CD8-positive, alpha-beta memory T cell (primary cell): ENCODE measurements at places on chromosomes 5 and 9. TPM values are rescaled to one million over a fixed set of nuclear protein-coding genes. Genes with fewer than 3 reads are reported as not detected.

The ARL14EPL gene
- not detected for total RNA-seq

The CCDC192 gene
- not detected for total RNA-seq

The CDH9 gene
- total RNA-seq = not detected

The PCDHA10 gene
- not detected for total RNA-seq

The LRRC19 gene
- total RNA-seq = not detected

The AGXT2 gene
- total RNA-seq = not detected

The STXBP1 gene
- 14.5 TPM for total RNA-seq
